ENCODE measurements at places on chromosomes 4 and X.

GRCh38 chrX:80485543-80485942 is 65.3 kb downstream of the TENT5D start:
- ATAC-seq = no peak

GRCh38 chrX:139844884-139845283 is 88.0 kb downstream of the ATP11C start:
- ATAC-seq = no peak

DNA sequence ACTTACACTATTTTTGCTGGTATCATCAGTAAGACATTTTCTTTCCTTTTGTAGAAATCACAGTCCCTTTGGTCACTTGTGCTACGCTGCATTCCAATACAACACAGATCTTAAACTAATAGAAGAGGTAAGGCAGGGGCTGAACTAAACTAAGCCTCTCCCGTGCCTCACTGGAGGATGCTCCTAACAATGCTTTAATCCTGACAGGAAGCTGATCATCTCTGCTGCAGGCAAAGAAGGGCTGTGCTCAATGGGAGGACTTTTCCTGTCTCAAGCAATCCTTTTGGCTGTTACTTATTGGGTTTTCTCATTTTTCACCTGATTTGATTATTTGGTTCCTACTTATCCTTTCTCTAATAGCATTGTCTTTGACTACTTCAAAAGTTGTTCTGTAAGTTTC is 583.1 kb downstream of the INPP4B start:
- ATAC-seq = no peak

GRCh38 chr4:144873226-144873990 is 224.6 kb downstream of the ANAPC10 start:
- ATAC-seq = no peak

DNA sequence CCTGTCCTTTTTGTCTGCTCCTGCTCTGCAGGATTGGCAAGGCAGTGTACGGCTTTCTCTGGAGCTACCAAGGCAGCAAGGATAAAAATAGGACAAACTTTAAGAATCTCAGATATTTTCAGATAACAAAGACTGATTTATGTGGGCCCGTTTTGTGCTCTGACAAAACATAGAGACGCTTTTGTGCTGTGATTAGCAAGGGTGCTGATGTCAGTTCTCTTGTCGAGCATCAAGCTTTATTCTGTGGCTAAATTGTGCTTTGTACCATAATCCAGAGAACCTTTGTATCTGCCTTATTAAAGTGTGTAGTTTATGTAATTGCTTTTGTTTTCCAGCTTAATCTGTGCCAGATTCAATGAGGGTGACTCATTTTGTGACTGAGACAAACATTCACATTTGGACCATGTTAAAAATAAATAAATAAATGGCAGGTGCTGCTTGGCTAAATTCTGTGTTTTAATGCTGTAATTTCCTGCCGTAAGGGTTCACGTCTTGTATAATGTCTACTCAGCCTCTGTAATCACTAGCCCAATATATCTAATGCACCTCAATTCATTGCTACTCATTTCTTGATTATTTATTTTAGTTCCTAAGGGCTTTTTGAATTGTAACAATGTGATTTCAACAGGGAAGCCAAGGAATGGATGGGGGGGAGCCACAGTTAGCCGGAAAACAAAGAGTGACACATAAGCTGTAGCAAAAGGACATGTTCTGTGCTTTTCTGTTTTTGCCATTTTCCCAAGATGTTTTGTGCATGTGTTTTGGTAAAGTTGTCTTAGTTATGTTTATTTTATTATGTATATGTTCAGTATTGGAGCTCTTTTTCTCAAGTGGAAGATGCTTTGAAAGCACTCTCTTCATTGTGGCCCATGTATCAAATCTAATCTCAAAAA is 75.1 kb downstream of the GAB1 start:
- no peak for ATAC-seq

DNA sequence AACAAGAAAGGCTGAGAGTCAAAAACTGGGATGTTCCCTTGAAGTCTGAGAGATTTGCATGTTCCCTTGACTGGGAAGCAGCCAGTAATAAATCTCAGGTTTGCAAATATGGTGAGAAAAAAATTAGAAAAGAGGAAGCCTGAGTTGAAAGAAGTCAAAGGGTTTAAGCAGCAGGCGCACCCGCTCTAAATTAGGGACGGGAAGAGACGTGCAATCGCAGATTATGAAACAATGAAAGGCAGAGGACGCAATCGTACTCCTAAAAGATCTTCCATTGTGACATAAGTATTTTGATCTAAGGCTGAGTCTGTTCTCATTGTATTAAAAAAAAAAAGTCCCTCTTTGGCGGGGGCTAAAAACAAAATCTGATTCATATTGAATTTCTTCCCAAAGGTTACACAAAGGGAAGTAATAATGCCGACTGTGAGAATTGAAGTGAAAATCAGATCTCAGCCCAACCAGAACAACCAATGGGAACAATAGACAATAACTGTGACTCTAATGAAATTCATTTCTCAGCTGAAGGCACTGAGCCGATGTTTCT is 28.2 kb downstream of the SAT1 start:
- no peak for ATAC-seq

DNA sequence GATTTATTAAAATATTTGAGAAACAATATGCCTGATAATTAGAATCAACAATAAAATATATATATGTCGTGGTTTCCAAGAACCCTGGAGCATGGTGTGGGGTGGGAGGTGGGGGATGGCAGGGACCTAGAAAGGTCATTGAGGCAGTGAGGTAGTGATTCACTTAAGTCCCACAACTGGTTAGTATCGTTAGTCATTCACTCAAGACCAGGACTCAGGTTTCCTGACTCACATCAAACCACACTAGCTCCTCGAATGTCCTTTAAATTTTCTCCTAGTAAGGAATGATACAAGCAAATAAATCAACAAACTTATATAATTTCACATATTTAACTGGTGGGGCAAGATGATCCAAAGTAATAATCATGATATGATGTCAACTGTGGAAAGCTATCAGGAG is 158.8 kb upstream of the AADAT start:
- ATAC-seq = no peak
